Activated T-helper 2 cell treated with anti-CD3 and anti-CD28 coated beads, Interferon-gamma antibody, Interleukin-2, Interleukin-4, amounts not matched to agents 10 μg/mL and 5 μg/mL and 100 μg/mL, durations not matched to agents 14 hours and 24 hours and 36 hours (primary cell): ENCODE measurements at places on chromosomes 11 and 22. TPM values are rescaled to one million over a fixed set of nuclear protein-coding genes. Genes with fewer than 3 reads are reported as not detected.

DNA sequence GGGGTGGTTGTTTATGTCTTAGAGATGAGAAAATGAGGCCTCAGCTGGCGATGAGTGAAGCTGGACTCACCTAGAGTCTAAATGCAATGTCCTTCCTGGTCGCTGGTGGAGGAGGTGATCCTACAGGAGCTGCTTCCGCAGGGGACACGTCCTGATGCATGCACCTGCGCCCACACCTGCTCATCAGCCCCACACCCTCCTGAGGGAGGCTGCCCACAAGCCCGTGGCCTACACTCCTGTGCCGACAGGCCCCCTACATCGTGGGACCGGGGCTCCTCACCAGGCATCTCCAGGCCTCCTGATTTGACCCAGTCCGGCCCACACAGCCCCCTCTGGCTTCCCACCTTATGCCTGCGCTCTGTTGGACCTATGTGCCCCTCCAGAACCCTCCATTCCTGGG lies 857.2 kb downstream of the TBC1D22A start:
- H3K4me1 ChIP-seq = no peaks in the 10 kb centered on the region
- H3K36me3 ChIP-seq = no peaks in the 10 kb centered on the region
- H3K27me3 ChIP-seq = no peaks in the 10 kb centered on the region
- no peak overlapping the region for H3K27ac ChIP-seq
- no peak overlapping the region for H3K4me3 ChIP-seq
- DNase-seq = no peak

- no peaks in the 10 kb centered on the region for H3K4me1 ChIP-seq
- H3K36me3 ChIP-seq = no peaks in the 10 kb centered on the region
- H3K27me3 ChIP-seq = no peaks in the 10 kb centered on the region
- H3K4me3 ChIP-seq = no peak overlapping the region
- no peak overlapping the region for H3K27ac ChIP-seq
These were observed 38.3 kb upstream of the NNMT start for GRCh38 chr11:114257621-114258558.

DNA sequence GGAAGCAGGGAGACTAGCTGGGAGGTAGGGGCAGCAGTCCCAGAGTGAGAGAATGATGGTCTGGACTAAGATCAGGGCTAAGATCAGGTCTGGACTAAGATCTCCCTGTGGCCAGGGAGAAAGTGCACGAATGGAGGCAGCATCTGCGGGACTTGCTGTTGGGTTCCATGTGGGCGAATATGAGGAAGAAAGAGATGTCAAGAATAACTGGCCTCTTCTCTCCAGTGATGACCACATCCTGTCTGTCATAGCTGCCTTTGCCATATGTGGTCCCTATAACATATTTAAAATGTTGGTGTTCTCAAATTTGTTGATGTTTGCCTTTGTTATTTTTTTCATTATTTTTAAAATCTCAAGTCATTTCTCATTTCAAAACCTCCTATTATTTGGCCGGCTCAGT lies 27.4 kb upstream of the CXCR5 start:
- no peaks in the 10 kb centered on the region for H3K27me3 ChIP-seq
- peaks cover 9% of the 10 kb centered on the region for H3K4me1 ChIP-seq
- H3K27ac ChIP-seq = no peak overlapping the region
- H3K4me3 ChIP-seq = no peak overlapping the region

DNA sequence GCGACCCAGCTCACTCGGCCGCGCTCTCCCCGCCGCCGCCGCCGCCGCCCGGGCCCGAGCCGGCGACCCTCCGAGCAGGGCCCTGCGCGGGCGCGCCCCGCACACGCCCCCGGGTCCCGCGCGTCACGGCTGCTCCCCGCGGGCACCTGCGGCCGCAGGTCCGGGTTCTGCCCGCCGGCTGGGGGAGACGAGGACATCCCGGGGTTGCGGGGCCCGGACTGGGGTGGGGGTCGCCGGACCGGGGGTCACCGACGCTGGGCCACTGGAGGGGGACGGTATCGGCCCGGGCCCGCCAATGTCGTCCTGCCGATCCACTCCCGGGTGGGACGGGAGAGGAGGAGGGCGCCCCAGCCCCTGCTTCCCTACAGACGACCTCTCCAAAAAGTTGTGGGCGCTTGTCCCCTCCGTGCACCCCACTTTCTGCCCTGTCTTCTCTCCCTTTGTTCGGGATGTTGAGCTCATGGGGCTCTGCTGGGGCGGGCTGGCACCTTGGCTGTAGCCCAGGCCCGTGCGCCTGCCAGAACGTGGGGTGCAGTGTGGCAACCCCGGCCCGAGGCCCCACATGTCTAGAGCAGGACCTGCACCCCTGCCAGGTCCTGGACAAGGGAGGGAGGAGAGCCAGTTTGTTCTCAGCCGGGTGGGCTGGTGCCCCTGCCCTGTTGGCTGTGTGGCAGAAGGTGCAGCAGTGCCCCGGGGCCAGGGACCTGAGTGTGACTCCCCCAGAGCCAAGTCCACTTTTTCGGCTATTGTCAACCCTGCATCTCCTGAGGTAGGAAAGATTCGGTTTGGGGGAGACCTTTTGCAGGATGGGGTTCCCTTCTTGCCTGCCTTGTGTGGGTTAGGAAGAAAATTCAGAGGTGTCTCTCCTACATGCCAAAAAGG lies 40.2 kb upstream of the CELSR1 start:
- no peak for DNase-seq
- peaks cover 46% of the 10 kb centered on the region for H3K4me1 ChIP-seq
- H3K4me3 ChIP-seq = peak overlapping the region; percentile 92
- no peaks in the 10 kb centered on the region for H3K27me3 ChIP-seq
- H3K36me3 ChIP-seq = peaks cover 4% of the 10 kb centered on the region

DNA sequence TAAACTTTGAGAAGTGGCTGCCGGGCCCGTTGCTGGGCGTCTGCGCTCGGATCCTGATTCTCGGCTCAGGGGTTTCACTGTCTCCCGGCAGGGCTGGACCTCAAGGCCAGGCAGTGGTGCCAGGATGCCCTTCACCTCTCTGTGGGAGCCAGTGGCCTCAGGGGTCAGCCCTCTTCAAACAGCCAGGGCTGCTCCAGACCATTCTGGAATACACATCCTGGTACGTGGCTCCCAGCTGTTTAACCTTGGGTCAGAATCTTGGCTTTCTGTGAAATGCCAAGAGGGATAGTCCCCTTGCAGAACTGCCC lies 70.5 kb downstream of the MPPED1 start:
- H3K36me3 ChIP-seq = no peaks in the 10 kb centered on the region
- H3K27me3 ChIP-seq = no peaks in the 10 kb centered on the region
- H3K4me3 ChIP-seq = no peak overlapping the region
- no peak overlapping the region for H3K27ac ChIP-seq

DNA sequence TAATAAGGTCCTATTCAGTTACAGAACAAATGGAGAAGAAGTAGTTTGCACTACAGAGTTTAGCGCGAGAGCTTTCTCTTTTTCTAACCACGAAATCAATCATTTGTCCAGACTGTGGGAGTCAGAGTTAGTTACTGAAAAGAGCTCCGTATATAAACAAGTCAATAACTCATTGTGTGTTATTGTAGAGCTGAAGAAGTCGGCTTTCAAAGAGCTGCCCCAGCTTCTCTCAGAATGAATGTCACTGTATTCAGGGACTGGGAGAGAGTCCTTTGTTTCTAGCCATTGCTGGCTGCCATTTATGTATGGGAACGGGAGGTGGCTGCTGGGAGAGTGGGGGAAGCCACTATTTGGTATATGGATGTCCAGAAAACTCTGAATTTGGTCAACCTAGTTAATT lies 227.8 kb downstream of the DCDC1 start:
- no peak overlapping the region for H3K27ac ChIP-seq
- H3K4me3 ChIP-seq = no peak overlapping the region
- DNase-seq = no peak
- no peaks in the 10 kb centered on the region for H3K36me3 ChIP-seq

DNA sequence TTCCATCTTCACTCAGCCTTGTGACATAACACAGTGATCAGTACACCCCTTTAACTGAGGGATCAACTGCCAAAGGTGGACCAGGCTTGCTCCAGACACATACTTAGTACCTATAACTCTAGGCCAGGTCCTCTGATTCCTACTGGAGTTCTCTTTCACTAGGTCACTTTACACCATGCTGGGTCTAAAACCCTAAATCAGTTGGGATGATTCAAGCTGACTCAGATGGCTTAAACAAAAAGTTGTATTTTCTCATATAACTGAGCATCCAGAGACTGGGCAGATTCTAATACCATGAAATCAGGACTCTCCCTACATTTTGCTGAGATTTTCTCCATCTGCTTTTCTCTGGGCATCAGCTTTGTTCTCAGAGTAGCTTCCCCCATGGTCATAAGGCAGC lies 26.0 kb upstream of the FLI1 start:
- no peak overlapping the region for H3K27ac ChIP-seq
- no peak for DNase-seq
- H3K4me3 ChIP-seq = no peak overlapping the region
- no peaks in the 10 kb centered on the region for H3K36me3 ChIP-seq
- peaks cover 14% of the 10 kb centered on the region for H3K4me1 ChIP-seq

DNA sequence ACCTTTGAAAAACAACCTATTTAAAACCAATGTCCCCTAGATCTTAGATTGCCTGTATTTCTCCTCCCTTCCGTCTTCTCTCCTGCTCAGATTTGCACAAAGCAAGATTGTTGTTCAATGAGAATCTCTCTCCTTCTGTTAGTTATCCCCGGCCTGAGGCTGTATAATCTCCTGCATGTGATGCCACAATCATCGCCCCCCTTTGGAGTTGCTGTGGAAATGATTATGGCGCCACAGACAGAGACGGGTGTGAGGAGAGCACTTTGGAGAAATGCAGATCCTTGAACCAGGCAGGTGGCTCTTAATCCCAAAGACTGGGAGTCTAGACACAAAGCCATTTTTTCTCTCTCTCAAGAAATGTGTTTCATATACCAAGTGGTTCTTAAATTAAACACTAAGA lies 941.3 kb downstream of the OPCML start:
- no peak overlapping the region for H3K4me3 ChIP-seq
- H3K27ac ChIP-seq = no peak overlapping the region
- DNase-seq = no peak
- no peaks in the 10 kb centered on the region for H3K36me3 ChIP-seq
- H3K27me3 ChIP-seq = no peaks in the 10 kb centered on the region

DNA sequence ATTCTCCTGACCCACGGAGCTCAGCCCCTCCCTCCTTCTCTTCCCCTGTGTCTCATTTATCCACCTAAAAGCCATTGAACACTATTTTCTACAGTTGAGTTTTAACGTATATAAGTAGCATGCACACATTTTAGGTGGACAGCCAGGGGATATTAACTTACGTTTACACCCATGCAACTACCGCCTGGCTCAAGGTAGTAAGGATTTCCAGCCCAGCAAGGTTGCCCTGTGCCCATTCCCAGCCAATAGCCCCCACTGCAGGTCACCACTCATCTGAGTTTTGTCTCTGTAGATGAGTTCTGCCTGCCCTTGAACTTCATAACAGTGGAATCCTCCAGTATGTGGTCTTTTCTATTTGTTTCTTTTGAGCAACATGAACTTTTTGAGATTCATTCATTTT lies 65.4 kb downstream of the SMIM38 start:
- H3K27ac ChIP-seq = no peak overlapping the region
- no peak for DNase-seq
- no peaks in the 10 kb centered on the region for H3K4me1 ChIP-seq
- H3K36me3 ChIP-seq = no peaks in the 10 kb centered on the region
- H3K4me3 ChIP-seq = no peak overlapping the region

DNA sequence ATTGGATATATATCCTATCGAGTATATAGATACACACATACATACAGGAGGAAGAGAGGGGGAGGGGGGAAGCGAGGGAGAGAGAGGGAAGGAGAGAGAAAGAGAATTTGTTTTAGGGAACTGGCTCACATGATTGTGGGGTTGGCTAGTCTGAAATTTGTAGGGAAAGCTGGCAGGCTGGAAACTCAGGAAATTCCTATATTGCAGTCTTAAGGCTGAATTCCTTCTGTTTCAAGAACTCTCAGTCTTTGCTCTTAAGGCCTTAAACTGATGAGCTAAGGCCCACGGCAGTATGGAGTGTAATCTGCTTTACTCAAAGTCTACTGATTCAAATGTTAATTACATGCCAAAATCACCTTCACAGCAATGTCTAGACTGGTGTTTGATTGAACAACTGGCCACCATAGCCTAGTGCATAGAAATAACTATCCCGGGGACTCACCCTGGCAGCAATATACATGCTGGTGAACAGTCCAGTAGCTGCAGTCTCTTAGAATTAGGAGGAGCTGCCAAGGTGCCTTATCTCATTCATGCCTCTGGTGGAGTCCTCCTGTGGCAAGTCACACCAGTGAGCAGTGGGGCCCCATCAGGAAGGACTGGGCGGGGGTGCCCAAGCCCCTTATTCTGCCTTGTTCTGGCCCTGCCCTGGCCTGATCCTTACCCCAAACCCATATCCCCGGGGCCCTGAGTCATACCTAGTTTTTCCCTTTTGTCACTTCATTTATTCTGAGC lies 59.7 kb upstream of the AMPD3 start:
- H3K4me1 ChIP-seq = peaks cover 1% of the 10 kb centered on the region
- H3K36me3 ChIP-seq = no peaks in the 10 kb centered on the region
- no peak overlapping the region for H3K27ac ChIP-seq
- DNase-seq = no peak
- peaks cover 22% of the 10 kb centered on the region for H3K27me3 ChIP-seq

DNA sequence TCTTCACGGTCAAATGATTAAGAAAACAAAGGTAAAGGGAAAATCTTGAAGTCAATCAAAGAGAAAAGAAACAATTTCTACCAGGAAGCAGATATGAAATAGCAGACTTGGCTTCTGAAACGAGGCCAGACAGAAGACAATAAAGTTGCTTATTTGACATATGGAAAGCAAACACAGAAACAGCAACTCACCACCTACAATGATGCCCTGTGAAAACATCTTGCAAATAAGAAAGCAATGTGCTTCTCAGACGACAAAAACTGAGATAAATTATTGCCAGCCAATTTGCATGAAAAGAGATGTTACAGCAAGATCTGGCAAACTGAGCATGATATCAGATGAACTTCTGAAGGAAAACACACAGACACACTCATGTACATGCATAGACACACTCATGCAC lies 45.9 kb upstream of the CTSC start:
- peaks cover 18% of the 10 kb centered on the region for H3K4me1 ChIP-seq
- H3K36me3 ChIP-seq = no peaks in the 10 kb centered on the region
- DNase-seq = no peak
- H3K4me3 ChIP-seq = no peak overlapping the region
- H3K27ac ChIP-seq = no peak overlapping the region

DNA sequence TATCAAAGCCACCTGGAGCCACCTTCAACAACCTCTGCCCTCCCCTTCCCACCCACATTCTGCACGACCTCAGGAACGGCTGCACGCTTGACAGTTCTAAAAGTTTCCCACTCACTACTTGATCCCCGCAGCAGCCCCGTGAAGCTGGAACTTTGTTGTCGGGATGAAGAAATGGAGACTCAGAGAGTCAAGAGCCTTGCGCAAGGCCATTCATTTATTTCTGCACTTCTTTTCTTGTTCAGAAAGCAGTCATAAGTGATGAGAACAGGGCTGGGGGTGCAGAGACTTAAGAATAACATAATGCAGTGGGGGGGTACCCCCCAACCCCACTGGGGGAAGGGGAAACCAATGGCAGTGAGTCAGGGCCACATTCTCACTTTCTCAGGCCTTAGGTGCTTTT lies 2.2 kb upstream of the ZFTA start:
- H3K4me1 ChIP-seq = peaks cover 12% of the 10 kb centered on the region
- no peaks in the 10 kb centered on the region for H3K36me3 ChIP-seq
- no peak for DNase-seq
- peaks cover 35% of the 10 kb centered on the region for H3K27me3 ChIP-seq

The APOBEC3G gene
- total RNA-seq = 61.4 and 63.7 TPM in 2 replicates

The C11orf87 gene
- not detected in 2 replicates for total RNA-seq
